ENCODE measurements at places on chromosomes 2 and 18. TPM values are rescaled to one million over a fixed set of nuclear protein-coding genes. Genes with fewer than 3 reads are reported as not detected.

- no peak for DNase-seq
Observed at GRCh38 chr2:211306929-211307328, 750.5 kb downstream of the CPS1 start.

DNA sequence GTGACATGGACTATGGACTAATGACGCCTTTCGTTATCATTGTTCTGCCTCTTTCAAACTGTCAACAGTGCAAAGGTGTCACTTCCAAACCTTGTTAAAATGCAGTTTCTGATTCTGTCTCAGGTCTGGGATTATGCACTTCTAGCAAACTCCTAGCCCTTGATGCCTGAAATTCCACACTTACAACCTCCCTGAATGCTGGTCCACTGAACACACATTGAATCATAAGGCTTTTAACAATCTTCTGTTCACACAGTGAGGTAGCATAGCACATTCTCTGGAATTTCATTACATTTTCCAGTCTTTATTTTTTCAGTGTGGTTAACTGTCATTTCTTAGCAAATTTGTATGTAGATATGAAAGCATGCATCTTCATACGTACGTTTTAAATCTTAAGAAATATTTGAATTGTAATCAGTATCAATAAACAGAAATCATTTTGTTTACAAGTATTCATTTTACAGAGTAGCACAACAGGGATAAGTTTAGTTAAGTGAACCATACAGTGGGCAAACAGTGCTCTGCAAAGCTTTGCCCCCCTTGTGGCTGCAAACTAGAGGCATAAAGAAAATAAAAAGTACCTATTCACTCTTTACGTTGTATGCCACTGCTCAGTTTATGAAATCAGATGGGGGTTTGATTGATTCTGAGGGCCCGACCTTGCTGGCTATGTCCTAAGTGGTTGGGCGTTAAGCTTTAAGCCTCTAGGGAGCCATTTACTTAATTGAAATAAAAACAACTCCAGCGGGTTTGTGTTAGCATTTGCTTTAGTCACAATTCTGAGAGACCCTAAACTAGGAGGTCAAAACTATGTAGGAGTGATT, 250.8 kb downstream of the LRRTM1 start:
- no peak for DNase-seq

DNA sequence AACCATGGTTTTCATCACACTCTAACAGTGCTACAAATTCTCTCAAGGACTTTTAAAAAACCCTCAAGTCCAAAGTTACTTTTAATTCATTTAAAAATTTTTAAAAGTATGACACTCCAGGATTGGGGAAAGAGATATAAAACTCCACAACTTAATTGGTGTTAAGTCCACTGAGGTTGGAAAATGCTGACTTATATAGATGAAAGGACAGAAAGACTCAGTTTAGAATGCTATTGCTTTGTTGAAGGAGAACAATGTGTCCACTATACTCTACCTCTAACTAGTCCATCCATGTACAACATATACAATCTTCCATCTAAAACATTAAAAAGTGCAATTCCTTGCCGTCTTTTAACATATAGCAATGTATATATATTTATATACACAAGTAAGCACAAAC, 41.2 kb downstream of the CABYR start:
- no peak for DNase-seq

GRCh38 chr2:144183727-144184126, 336.2 kb downstream of the ZEB2 start:
- DNase-seq, result peak; percentile 84

DNA sequence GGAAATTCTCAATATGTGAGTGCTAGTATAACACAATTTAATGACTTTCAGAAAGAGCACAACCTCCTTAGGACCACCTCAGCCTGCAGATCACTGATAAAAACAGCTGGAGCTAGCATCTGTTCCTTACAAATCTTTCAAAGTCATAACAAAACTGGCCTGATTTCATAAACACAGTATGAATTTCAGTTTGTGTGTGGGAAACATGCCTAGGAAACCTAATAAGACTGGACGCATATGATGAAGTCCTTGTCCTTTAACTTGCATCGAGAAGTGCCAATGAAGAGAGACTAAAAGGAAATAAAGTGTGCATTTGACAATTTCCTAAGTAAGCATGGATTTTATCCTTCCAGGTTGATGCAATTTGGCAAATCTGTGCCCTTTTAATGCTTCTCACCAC, 74.1 kb upstream of the KLHL14 start:
- DNase-seq, result no peak

- DNase-seq, result no peak
Observed at GRCh38 chr2:86487062-86487461, 45.9 kb downstream of the KDM3A start.

- no peak for DNase-seq
Observed at GRCh38 chr18:56374007-56374655, 264.3 kb downstream of the TXNL1 start.

TOGARAM2 gene
- 0.47 TPM for total RNA-seq

DNA sequence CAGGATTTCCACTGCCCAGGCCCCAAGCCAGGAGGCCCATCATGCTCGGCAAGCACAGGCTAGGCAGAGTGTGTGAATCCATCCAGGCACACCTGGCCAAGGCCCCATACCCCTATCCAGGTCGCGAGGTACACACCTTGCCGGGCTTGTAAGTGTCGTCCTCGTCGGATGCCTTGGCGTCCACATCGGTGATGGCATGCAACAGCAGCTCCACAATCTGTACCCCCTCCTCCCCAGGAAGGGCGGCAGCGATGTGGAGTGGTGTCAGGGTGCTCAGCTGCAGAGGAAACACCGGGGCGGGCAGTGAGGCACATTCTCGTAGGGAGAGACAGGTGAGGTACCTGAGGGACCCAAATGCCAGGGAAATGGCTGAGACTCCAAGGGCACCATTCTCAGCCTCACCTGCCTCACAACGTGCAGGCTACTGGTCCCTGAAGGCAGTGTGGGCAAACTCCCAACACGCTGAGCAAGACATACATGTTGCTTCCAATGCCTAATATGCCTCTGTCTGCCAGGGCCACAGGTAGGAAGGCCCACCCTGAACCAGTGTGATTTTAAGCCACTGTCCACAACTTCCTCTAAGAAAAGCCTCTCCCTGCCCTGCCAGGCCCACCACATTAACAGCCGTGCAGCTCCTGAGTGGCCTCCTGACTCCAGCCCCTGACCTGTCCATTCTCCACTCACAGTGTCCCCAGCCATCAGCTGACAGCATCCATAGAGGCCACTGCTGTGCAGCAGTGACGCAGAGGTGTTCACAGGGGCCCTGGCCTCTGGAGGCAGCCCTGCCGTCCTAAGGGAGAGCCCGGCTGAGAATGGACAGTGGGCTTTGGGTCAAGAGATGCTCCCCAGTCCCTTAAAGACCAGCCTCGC, 44.9 kb downstream of the ANKMY1 start:
- DNase-seq, result no peak

- DNase-seq, result no peak
Observed at GRCh38 chr2:96389736-96390135, 54.2 kb downstream of the NCAPH start.

DNA sequence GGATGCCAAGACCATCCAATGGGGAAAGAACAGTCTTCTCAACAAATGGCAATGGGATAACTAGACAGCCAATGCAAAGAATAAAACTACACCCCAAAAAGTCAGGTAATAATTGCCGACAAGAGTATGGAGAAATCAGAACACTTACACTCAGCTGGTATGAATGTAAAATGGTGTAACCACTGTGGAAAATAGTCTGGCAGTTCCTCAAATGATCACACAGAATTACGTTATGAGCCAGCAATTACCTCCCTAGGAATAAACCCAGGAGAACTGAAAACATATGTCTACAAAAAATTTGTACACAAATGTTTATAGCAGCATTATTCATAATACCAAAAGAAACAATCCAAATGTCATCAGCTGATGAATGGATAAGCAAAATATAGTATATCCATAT, 8.8 kb downstream of the IWS1 start:
- no peak for DNase-seq

- DNase-seq, result no peak
Observed at GRCh38 chr18:79471597-79471996, 75.9 kb downstream of the NFATC1 start.

HNMT gene
- total RNA-seq, result 0.11 TPM

DES gene
- not detected for total RNA-seq

DNA sequence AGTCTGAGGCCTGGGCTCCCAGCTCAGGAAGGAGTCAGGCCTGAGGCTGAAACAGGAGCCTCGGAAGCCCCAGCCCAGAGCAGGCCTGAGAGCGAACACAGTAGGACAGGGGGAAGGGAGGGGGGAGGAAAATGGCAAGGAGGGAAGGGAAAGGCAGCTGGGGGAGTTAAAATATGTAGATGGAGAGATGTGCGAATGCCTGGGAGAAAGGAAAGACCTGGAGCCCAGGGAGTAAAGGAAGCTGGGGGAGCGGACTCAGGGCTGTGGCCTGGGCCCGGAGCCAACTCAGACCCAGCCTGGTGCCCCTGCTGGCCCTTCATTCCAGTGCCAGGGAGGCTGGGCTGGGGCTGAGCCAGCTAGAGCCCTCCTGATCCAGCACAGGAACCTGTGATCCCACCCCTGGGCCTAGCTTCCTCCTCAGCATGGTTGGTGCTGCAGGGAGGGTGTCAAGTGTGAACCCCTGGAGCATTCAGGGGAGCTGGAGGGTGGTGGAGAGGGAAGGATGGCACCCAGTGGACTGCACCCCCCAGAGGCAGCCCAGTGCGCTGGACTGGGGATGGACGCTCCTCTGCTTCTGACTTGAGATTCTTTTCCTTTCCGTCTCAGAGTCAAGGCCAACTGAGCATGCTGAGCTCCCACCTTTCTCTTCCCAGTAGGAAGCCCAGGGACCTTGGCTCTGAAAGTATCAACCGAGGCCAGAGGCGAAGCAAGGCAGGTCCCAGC, 46.3 kb downstream of the EMX1 start:
- no peak for DNase-seq

- no peak for DNase-seq
Observed at GRCh38 chr2:50143822-50144575, 887.9 kb downstream of the NRXN1 start.

NR4A2 gene
- 1.8 TPM for total RNA-seq

DNA sequence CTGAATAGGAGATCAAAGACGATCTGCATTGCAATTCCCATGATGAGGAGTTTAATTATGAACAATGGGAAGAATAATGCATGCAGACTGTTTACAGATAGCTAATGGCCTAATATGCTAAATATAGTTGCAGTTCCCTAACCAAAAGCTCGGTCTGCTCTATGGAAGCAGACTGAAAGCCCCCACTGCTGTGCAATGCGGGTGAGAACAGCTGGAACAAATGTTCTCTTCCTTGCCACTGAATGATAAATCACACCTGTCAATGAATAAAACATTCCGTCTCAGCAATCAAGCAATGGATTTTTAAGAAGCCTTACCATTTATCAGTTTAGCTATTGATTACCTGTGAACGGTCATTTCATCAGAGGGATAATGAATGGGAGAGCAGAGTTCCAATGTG, 704.5 kb upstream of the RAB6C start:
- no peak for DNase-seq

Data from naive thymus-derived CD8-positive, alpha-beta T cell (primary cell).